CD4-positive, alpha-beta T cell treated with Interleukin-12 subunit alpha and Interleukin-12 subunit beta, for 1 hour (primary cell): ENCODE measurements at places on chromosomes 13 and 19.

GRCh38 chr19:31083105-31083504 is 266.1 kb downstream of the TSHZ3 start:
- DNase-seq: no peak

DNA sequence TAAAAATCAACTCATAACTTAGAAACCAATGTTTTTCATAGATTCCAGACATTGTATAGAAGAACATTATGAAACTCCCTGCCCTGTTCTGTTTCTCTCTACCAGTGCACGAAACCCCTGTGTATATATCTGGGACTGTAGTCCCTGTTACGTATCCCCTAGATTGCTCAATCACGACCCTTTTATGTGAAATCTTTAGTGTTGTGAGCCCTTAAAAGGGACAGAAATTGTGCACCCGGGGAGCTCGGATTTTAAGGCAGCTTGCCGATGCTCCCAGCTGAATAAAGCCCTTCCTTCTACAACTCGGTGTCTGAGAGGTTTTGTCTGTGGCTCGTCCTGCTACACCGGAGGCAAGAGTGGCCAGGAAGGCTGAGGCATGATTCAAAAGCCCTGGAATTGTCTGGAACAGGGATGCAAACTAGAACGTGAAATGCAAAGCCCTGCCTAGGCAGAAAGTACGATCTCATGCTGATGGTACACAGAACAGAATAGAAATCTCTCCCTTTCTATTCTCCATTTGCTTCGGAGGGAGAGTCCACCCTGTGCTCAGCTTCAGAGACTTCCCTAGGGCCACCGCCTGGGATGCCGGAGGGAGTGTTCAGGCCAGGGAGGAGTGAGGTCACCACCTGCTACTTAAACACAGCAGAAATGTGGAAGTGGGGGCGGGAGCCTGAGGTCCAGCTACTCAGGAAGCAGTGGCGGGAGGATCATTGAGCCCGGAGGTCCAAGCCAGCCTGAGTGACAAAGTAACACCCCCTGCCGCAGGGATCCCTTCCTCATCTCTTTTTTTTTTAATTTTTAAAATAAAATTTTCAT is 758 bp upstream of the ZNF888 start:
- DNase-seq: no peak

- no peak for DNase-seq
Observed at GRCh38 chr13:111610081-111610480, 289.6 kb downstream of the TEX29 start.

- no peak for DNase-seq
Observed at GRCh38 chr13:67052550-67053490, 177.3 kb downstream of the PCDH9 start.

DNA sequence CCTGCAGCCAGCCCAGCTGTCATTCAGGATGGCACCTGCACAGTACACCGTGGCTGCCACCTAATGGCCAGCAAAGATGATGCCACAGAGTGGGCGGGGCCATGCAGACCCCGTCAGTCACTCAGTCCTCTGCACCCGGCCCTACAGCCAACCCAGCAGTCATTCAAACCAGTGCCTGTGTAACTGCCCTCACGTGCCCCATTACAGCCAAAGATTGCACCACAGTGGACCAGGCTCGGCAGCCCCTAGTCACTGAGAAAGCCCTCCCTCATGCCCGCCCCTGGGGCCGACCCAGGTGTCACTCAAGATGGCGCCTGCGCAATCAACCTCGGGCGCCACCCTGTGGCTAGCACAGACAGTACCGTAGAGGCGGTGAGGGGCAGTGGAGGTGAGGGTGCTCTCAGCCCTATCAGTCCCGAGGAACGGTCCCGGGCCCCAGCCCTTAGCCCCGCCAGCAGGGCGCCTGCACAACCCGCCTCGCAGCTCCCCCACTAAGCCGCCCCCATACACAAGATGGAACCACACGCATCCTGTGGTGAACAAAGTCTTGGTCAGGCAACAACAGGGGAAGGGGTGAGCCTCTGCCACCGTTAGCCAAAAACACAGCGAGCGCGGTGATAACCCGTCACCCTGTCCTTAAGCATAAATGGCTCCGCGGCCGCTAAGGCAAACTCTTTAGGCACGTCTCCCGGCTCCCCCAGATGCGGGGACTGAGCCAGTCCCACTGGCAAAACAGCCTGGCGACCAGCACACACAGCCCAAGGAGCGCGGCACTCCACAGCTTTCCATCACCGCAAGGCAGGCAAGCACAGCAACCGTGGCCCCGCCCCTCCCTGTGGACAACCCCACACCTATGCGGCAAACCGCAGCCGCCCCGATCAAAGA is 2.3 kb downstream of the PEG3 start:
- DNase-seq: no peak

DNA sequence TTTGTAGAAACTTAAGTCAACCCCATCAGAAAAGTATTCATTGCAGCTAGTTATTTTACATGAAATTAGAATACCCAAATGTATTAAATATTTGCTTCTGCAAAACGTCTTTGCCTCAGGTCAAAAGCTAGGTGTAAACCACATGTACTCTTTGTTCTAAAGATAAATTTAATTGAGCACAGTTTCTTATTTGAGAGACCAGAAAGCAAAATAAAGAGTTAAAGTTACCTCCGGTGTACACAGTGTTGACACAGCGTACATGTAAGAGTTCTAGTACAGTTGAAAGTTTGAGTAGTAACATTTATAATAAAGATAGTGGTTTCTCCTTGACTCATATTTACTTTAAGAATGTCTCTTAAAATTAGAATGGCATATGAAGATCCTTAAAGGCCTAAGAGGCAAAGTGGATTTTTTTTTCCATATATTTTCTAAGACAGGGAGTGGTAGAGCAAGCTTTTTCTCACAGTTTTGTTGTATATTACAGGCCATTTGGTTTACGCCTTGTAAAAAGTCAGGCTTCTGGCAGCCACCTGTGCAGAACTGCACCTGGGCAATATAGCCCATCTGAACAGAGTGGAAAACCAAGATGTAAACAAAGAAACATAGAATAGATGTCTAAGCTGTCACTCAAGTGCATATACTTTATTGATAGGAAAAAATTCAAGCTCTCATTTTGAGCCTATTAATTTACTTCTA is 2.9 kb downstream of the LRCH1 start:
- no peak for DNase-seq

DNA sequence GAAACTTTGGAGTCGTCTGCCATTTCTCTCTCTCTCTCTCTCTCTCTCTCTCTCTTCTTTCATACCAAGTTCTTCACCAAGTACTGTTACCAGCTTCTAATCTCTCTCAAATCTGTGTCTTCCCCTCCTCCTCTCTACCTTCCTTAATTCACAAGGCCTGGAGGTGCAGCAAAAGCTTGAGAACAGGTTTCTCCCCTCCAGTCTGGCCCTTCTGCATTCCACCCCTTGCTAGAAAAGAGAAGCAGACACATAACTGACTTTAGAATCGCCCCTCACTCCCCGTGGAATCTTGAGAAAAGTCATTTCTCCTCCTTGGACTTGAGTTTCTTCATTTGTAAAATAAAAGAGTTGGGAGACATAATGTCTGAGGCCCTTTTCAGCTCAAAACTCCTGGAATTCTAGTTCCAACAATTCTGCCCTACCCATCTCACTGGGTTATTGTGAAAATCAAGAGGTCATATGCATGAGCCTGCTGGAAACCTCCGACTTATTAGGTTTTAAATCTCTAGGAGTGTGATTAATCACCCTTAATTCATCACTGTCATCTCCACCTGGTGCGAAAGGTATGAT is 20.4 kb downstream of the AMER2 start:
- DNase-seq: no peak

GRCh38 chr13:55359067-55359466 is 1781.7 kb upstream of the PRR20A start:
- no peak for DNase-seq

DNA sequence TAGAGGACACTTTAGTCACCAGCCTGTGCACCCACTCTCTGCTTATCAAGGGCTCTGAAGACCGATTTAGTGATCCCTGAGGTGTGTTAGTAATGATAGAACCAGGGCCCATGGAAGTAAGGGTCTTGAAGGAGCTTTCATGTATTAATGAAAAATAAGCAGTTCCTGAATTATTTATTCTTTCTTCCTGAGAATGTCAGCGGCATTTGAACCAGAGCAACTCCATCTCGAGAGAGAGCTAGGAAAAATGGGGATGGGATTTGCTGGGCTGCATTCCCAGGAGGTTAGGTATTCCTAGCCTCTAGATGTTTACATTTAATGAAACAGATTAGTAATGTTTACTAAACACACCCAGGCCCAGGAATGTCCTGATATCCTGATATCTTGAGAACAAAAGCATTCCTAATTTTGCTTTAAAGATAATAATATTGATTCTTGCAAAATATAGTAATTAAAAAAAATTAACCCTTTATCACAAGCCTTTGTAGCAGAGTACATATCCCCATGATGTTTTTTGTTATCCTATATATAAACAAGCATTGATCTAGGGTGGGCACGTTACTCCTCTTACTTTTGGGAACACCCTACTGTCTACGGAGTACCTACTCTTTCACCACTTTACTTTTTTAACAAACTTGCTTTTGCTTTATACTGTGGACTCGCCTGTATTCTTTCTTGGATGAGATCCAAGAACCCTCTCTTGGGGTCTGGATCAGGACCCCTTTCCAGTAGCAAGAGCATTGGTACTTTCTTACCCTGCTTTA is 63.1 kb downstream of the COG3 start:
- DNase-seq: no peak

GRCh38 chr19:17512574-17512939 is 1.1 kb downstream of the PGLS start:
- no peak for DNase-seq

GRCh38 chr13:113793718-113794085 is 34.7 kb downstream of the TMEM255B start:
- no peak for DNase-seq

GRCh38 chr19:18193388-18194180 is 566 bp downstream of the MPV17L2 start:
- DNase-seq: no peak

- no peak for DNase-seq
Observed at GRCh38 chr13:51721496-51721895, 82.5 kb downstream of the DHRS12 start.

- DNase-seq: peak; percentile 99
Observed at GRCh38 chr19:40348125-40348913, at the start of the genes C19orf47 and PLD3. C19orf47 (minus strand) TSS chr19:40348397; CDS start chr19:40341857, 6,540 bp downstream. PLD3 (plus strand) TSS chr19:40348695; CDS start chr19:40366484, 17,789 bp downstream.

DNA sequence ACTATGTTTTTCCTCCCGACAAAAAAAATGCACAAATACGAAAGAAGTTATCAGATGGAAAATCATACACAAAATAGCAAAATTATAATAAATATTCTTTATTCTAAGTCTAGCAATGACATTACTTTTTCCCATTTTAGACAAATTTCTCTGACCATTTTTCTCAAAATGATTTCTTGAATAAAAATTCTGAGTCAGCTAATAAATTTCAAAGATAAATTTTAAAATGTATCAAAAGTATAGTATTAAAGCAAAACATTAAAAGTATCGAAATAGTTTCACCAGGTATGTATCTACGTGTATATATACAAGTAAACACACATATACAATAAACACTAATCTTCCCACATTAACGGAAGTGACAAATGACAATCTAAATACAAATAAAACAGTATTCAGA is 8.9 kb downstream of the ZC3H13 start:
- DNase-seq: no peak

DNA sequence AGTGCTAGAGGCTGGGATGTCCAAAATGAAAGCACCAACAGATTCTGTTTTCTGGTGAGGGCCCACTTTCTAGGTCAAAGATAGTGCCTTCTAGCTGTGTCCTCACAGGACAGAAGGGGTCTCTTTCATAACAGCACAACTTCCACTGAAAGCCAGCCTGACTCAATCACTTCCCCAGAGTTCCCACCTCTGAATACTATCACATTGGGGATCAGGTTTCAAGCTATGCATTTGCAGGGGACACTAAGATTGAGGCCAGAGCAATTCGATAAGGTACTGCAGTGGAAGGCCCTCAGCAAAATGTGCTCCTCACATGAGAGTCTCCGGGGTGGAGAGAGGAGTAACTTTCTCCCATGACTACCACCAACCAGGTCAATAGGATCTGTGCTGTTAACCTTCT is 1501.5 kb downstream of the EFNB2 start:
- no peak for DNase-seq

- no peak for DNase-seq
Observed at GRCh38 chr13:80612804-80613203, 271.9 kb upstream of the SPRY2 start.

DNA sequence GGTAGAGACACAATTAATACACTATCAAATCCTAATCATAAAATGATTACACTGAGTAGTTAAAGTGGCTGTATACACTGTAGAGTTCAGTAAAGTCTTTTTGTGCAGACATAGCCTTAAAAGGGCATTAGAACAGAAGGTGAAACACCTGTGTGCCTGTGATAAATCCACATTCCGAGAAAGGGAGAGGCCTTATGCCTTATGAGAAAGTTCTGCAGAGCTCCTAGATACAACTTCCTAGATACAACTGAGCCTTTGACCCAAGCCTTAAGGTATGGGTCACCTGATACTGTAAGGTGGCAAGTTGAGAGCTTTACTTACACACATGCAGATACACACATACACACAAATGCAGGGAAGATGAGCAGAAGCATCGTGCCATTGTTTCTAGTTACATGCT is 6.3 kb downstream of the SERP2 start:
- no peak for DNase-seq

GRCh38 chr19:39411832-39412099 is 703 bp upstream of the PLEKHG2 start:
- DNase-seq: peak; percentile 93

- peak; percentile 64 for DNase-seq
Observed at GRCh38 chr13:41668130-41668757, 210.9 kb downstream of the RGCC start.

DNA sequence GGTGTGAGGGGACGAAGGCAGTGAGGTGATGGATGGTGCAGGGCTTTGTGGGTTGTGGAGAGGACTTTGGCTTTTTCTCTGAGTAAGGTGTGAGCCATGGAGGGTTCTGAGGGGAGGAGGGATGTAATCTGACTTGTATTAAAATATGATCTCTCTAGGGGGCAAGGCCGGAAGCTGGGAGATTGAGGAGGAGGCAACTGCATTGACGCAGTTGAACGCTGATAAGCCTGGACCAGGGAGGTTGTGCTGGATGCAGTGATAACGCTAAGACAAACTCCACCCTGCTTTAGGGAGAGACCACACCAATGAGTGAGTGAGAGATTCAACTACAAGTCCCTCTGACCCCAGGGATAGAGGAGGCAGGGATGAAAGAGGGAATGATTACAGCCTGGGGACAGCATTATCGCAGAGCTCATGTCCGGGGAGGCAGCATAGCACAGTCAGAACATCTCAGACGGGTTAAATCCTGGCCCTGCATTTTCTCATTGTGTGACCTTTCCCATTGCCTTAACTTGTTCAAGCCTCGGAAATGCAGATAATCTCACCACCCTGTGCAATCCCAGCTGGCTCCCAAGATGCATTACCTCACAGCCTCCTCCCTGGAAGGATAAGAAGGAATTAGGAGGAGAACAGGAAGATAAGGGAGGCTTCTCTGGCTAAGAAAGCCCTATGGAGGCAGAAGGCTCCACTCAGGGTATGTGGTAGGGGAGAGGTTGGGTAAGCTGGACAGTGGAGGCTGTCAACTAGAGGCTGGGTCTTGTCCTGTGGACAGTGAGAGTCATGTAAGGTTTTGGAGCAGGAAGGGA is 124.2 kb downstream of the CACNA1A start:
- DNase-seq: no peak

GRCh38 chr19:16027528-16027927 is 48.8 kb upstream of the TPM4 start:
- no peak for DNase-seq

- no peak for DNase-seq
Observed at GRCh38 chr19:14091813-14092462, 1.4 kb upstream of the SAMD1 start.
